ENCODE measurements at places on chromosomes 5 and 9.

DNA sequence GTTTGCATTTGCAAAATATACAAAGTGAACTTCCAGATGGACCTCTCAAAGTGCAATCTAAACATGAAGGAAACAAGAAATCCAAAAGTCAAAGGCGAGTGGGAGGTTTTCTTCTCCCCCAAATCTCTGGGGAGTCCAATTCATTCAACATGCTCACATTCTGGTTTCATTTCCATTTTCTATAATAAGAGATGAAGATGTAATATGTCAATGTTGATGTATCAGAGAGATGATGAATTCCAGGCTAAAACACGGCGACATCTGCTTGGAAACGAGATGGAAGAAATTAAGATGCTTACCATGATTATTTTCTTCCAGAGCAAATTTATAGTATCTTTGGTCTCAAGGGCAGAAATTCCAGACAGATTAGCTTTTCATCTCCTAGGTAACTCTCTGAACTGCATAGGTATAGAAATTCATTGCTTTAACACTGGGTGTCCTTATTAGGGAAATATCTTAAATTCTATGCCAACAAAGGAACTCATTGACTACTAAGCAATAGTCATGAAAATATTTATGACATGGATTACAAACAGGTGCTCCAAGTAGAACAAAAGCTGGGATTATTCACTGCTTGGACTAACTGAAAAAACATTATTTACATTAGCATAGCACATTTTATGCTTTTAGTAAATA is 287.9 kb downstream of the SEC61B start:
- no peak for DNase-seq

DNA sequence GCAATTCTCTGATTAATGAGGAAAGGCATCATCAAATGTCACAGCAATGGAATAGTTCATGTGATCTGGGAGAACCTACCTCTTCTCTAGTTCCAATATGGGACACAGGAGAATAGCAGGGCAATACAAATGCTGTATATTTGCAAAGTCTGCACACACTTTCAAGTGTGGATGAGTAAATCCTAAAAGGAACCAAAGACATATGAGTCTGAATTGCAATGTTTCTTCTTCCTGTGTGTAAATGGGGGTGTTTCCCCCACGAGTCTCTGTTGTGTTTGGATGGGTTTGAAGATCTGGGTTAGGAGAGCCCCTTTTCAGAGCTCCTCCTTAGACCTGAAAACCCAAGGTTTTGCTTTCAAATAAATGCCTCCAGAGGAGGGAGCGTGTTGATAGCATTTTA is 26.9 kb downstream of the SLC46A2 start:
- no peak for DNase-seq

- no peak for DNase-seq
These were observed 157.8 kb upstream of the RASEF start for GRCh38 chr9:83220730-83221129.

DNA sequence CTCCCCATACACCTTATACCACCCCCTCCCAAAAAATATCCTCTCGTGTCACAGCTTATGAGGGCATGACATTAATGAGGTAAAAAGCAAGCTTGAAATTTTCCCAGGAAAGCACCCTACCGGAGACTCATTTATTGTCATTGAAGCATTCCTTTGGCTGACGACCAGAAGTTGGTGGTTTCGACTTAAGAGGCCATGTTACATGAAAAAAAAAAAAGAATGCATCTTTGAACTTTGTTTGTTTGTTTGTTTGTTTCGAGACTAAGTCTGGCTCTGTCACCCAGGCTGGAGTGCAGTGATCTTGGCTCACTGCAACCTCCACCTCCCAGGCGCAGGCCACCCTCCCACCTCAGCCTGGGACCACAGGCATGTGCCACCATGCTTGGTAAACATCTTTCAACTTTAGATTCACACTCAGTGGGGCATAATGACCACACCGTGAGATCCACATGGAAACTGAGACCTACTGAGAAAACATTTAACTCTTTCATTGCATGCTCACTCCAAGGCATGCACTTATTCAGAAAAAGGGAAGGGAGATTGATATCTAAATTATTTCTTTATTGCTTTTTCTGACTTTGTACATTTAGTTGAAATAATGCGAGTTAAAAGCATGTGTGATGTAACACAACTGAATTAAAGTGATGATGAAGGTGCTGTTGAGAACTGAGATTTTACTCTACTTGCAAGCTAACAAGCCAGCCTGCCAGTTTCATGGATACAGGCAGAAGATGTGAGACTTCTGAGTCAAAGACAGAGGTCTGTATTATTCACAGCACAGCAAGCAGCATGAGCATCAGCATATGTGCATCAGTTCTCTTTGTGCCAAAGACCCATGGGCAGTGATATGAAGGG is 5.1 kb upstream of the RAB14 start:
- no peak for DNase-seq

GRCh38 chr9:112772551-112772950 is 22.0 kb downstream of the SNX30 start:
- no peak for DNase-seq

DNA sequence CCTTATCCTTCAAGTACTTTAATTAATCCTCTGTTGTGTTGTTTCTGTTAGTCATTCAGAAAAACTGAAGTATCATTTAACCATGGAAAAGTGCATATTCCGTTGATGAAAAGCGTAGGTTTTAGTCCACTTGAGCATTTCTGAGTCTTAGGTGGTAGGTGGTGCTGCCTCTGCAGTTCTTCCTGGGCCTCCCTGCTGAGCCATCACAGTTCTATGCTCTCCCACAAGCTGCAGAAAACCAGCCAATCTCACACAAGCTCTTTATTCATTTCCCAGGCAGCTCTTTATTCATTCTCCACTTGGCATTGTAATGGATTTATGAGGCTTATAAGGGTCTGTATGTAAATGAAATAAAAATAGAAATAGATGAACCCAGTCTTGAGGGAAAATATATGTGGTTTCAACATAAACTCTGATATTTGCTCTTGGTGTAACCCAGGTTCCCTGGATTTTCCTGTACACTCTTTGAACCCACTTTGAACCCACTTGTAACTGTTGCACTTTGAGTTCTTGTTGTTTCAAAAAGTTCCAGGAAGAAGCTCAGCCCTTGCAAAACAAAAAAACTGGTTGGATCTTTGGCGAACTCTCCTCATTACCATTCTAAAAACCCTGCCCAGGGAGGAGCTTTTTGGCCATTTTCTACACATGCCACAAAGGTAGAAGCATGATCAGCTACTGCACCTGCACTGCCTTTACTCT is 56.0 kb downstream of the ZNF510 start:
- DNase-seq, result no peak

DNA sequence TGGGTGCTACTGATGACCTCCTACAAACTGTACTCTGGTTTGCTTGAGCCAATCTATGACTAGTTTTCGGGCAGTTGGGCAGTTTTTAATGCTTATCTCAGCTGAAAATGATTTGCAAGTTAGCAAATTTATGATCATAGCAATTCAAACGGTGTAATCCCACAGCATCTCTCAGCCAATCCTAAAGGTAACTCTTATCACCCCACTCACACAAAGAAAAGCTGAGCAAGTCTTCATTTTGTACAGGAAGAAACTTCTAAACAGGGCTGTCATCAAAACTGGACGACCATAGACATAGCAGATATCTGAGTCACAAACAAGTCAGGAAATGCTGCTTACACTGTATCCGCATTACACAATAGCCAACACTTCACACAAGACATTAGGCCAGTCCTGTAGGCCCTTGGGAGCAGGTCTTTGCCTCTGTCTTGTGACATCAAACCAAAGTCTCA is 2.6 kb upstream of the ENC1 start:
- no peak for DNase-seq

- no peak for DNase-seq
These were observed 20.2 kb downstream of the ORM2 start for GRCh38 chr9:114349713-114350480.

DNA sequence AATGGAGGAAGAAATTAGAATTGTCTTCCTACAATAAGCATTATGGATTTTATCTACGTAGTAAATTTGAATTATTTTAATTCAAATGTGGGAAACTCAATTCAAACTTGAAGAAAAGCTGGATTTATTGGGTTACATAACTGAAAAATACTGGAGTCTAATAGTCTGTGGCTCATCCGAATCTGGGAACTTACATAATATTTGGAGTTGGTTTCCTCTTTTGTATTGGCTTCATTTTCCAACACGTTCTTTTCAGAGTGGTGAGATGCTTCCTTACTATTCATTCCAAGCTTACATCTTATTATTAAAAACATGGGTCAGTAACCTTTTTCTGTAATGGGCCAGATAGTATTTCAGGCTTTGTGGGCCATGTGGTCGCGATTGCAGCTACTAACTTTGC is 164.8 kb downstream of the ARHGAP26 start:
- DNase-seq, result no peak

GRCh38 chr5:10173716-10174115 is 76.0 kb downstream of the ATPSCKMT start:
- DNase-seq, result no peak
